ENCODE measurements at places on chromosomes 12 and 14.

DNA sequence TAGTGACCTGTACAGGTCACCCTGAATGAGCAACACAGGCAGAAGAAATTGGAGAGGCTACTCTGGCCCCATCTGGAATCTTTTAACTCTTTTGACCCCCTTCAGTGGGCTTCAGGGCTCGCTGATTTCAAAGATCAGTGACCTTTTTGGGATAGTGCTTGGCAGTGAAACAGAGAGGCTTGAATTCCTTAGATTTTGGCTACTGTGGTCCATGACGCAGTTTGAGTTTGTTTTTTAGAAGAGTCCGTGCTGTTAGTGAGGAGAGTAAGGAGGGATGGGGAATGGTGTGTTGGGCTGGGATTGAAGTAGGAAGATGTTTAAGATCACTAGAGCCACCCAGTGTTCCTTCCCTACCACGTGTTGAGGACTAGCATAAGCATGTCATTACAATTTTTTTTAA lies 16.5 kb downstream of the TMEM30B start:
- no peak for DNase-seq

GRCh38 chr14:100445436-100446088 lies 122.4 kb downstream of the SLC25A47 start:
- no peak for DNase-seq

DNA sequence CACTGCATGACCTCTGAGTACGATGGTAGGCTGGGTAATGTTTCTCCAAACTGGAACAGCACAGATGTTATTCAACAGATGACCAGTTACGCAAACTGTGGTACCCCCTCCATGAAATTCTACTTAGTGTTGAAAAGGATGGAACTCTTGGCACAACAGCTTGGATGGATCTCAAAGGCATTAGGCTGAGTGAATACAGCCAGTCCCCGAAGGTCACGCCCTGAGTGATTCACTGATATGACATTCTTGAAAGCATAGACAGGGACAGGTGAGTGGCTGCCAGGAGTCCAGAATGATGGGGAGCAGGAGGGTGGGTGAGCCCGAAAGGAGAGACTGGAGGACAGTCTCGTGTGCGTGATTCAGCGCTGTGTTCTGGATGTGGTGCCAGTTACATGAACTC lies 187.5 kb upstream of the TMEM132C start:
- DNase-seq: no peak

- peak; percentile 83 for DNase-seq
These were observed 46.0 kb downstream of the ITPR2 start for GRCh38 chr12:26786865-26787514.

DNA sequence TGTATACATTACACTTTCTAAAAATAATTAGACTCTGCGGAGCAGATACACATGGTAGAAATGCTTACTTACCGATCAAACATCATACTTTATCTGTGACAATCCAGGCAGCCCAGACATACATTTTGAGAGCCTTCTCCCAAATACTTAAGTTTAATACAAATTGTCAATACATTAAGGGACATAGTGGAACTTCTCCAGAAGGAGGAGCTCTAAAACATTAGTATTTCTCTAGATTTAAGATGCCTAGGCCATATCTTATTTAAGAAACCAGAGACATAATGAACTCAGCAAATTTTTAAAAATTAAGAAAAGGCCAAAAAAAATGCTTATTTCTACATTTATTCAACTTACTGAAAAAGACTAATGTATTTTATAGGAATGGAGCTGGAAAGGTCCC lies 16.1 kb downstream of the ACSM4 start:
- DNase-seq: no peak

- DNase-seq: peak; percentile 36
These were observed 53.6 kb downstream of the BRMS1L start for GRCh38 chr14:35879654-35880249.

GRCh38 chr12:30257618-30258017 lies 438.1 kb downstream of the IPO8 start:
- DNase-seq: peak; percentile 1

DNA sequence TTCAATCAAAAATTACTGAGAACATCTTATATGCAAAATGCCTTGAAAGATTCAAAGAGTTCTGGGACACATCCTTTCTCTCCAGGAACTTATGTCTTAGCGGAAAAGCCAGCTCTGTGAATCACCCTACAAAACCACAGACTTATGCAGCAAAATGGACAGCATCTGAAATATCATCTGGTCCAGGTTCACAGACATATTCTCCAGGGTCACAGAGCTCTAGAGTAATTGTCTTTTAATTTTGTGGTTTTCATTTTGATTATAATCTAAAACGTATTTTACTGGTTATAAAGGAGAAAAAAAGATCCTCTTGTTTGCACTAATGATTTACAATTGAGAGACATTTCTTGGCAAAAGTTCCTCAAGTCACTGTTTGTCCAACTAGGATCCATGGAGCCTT lies 246.2 kb downstream of the MSRB3 start:
- DNase-seq: peak; percentile 94

DNA sequence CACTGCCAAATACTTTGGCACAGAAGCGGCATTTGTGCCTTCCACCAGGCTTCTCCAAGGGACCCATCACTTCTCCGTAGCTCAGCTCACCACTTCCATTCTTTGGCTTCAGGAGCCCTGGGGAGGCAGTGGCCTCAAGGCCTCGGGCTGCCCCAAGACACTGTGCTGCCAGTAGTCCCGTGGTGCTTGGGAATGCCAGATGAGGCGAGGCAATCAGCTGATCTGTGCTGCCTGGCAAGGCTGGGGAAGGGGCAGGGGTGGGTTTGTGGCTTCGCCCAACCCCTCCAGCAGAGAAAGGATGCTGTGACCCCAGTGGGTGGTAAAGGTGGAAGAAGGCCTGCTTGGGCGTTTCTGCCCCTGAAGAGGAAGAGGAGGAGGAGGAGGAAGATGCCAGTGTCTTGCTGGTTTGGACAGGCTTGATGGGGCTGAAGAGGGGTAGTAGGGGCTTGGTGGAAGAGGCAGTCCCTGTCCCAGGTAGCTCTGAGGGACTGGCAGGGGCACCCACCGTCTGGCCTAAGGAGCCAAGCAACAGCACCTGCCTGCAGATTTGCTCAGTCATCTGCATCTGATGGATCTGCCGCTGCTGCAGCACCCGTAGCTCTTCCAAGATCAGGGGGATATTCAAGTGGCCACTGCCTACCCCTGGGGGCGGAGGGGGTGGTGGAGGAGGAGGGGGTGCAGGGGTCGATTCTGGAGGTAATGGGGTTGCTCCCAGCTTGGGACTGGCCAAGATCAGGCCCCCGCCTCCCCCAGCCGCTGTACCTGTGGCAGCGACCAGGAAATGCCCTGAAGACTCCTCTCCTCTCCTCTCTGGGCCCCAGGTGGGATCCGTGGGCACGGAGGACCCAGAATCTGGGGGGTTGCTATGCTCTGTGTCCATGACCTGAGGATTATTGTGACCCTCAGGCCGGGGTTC lies 1.3 kb downstream of the SALL2 start:
- DNase-seq: no peak

All from iris pigment epithelial cell (primary cell).